ENCODE measurements at places on chromosomes 5 and 9.

GRCh38 chr5:58114324-58114723 is 345.6 kb downstream of the PLK2 start:
- DNase-seq = no peak

- no peak for DNase-seq
These were observed 126.4 kb downstream of the DOCK2 start for GRCh38 chr5:169763376-169764017.

- no peak for DNase-seq
These were observed 62.8 kb downstream of the ERBIN start for GRCh38 chr5:65989158-65989557.

DNA sequence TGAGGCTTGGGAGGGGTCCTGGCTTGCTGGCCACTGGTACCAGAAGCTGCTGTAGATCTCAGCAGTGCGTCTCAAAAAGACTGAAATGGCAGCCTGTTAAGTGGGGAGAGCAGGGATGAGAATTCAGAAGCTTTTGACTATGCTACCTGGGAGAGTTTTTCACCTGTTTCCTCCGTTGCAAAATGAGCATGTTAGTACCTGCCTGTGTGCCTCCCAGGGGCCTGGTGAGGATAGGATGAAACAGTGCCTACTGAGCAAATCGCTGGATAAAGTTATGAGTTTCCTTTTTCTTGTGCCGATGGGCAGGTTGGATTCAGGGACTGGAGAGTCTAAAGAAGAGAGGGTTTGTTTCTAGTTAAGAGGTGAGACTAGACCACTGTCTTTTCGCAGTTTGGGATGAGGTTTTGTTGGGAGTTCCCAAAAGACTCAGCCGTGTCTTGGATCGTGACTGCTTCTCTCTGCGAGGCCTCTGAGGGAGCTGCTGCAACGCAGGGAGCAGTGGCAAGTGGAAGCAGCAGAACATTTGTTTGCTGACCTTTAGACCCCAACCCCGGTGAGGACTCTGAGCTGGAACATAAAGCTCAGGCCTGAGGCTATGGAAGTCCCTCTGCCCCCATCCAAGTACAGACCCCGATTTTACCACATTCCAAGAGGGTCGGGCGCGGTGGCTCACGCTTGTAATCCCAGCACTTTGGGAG is 1.4 kb downstream of the RALGPS1 start:
- DNase-seq = no peak

DNA sequence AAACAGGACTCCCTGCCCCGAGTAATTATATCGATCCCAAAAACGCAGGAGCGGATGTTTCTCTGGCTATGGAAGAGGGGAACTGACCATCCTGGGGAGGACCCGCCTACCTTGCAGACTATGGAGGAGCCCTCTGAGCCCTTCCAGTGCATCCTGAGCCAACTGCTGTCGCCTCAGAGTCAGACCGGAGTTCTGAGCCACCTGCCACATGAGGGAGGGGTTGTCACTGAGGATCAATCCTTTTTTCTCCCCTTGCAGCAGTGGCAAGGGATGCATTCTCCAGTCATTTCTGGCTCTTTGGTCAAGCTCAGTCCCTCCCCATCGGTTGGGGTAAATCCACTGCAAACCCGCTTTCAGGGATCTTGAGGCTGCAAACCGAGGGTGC is 709 bp downstream of the FANCG start:
- no peak for DNase-seq

GRCh38 chr9:86990290-86990689 is 43.0 kb upstream of the GAS1 start:
- DNase-seq = no peak

GRCh38 chr5:17167171-17167891 is 50.1 kb upstream of the BASP1 start:
- DNase-seq = no peak

DNA sequence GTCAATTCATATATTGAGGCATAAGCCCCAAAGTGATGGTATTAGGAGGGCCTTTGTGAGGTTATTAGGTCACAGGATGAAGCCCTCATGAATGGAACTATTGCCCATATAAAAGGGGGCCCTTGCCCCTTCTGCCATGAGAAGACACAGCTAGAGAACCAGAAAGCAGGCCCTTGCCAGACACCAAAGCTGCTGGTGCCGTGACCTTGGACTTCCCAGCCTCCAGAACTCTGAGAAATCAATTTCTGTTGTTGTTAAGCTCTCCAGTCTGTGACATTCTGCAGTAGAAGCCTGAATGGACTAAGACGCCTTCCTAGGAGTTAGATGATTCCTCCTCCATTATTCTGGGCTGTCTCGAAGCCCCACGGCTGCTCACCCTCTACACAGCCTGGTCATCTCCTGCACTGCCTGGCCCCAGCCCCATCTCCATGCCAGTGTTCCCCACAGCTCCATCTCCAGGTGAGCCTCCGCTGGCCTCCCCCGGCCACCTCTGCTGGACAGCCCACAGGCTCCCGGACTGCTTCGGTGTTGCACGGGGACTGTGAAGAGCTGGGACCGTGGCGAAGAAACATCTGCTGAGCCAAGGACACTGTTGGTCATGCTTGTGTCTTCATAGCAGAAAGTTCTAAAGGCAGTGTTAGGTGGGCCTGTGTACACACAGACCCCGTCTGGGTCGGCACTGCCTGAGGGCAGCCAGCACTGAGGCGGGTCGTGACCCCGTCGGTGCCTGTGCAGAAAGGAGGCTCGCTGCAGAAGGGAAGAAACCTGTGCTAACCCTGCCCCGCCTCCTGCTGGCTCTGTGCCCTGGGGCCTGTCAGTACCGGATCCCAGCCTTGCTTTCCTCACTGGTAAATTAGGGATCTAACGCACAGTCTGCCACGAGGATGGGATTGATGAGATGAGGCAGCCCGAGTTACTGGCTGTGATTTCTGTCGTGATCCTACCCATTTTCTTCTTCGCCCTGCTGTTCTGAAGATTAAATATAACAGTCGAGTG is 55.1 kb upstream of the CNOT6 start:
- no peak for DNase-seq

- DNase-seq = no peak
These were observed 106.9 kb downstream of the DCP2 start for GRCh38 chr5:113083481-113083880.

DNA sequence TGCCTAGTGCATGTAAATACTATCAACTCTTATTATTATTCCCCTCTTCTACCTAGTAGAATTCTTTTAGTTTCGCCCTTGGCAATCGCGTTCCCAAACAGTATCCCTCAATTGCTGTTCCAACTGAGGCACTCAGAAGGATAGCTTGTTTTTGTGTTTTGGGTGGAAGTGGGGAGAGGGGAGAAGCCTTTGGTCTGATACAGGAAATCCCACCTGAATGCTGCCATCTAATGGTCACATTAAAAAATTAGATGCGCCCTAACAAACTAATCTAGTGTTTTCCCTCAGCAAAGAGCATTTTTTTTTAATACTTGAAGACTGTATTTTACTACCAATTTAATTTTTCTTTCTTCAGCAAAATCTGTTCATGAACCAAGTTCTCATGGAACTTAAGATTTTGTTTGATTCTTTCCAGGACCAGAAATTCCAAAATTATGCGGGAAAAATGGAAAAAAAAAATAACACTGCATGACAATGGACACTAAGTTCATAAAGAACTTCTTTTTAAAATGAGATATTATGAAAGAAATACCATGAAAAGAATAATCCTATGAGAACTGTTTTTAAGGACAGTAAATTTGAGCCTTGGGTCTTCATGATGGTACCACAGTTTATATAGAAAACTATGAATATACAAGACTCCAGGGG is 22.2 kb upstream of the GLDC start:
- DNase-seq = no peak

- DNase-seq = no peak
These were observed 28.4 kb downstream of the SYK start for GRCh38 chr9:90830051-90830450.

DNA sequence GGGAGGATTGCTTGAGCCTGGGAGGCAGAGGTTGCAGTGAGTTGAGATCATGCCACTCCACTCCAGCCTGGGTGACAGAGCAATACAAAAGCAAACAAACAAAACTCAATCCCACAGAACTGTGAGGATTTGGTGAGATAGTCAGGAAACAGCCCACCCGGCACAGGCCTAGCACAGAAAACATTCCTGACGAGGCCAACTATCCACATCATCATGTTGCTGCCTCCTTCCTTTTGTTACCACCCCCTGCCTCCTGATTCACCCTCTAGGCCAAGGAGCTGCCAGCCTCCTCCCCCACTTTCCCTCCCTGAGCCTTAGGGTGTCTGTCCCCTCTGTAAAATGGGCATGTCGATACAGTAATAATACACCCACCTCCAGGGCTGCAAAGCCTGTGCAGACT is 39.0 kb downstream of the STK10 start:
- DNase-seq = no peak

- no peak for DNase-seq
These were observed 9.0 kb upstream of the RFX3 start for GRCh38 chr9:3534614-3535404.

DNA sequence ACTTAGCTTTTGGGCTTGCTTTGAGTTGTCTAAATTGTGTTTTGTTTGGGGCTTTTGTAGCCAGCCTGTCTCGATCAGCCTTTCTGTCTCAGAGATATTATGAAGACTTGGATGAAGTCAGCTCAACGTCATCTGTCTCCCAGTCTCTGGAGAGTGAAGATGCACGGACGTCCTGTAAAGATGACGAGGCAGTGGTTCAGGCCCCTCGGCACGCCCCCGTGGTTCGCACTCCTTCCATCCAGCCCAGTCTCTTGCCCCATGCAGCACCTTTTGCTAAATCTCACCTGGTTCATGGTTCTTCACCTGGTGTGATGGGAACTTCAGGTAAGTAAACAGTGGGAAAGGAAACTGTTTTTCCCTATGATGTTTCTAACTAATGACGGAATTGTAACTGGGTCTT is 48.6 kb downstream of the NUP214 start:
- no peak for DNase-seq

GRCh38 chr5:8491254-8491653 is 622.3 kb downstream of the MTRR start:
- DNase-seq = no peak

DNA sequence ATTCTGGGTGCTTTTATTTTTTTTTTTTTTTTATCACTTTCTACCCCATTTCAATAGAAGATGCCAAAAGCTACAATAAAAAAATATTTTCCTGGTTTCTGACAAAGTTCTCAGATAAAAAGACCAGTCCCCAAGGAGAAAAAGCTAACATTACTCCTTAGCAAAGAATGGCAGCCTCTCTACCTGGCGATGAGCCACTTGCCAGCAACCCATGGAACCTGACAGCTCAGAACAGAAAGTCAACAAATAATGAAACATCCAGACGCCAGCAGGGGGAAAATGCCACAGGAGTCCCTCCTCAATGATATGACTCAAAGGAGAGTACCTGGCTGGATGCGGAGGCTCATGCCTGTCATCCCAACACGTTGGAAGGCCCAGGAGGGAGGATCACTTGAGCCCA is 123.2 kb downstream of the MYO10 start:
- no peak for DNase-seq

DNA sequence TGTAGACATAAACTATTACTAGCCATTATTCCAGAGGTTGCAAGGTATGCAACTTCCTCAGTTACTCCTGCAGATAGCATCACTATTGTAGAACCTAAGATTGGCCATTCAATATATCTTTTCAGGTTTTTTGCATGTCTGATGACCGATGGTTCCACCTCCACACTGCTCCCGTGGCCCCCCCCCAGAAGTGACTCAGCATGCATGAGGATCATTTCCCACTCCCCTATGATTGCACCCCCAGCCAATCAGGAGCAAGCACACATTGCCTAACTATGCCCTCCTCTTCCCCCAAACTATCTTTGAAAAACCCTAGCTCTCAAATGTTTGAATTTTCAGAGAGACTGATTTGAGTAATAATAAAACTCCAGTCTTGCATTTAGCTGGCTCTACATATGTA is 601.4 kb upstream of the TLE4 start:
- no peak for DNase-seq
